Dorsolateral prefrontal cortex (tissue), 122 donors: ENCODE measurements at places on chromosomes 16 and 17.
A peak's percentile ranks its signal among the peaks of the same experiment; 100 is the strongest.

GRCh38 chr16:2912330-2913199 is 834 bp downstream of the FLYWCH1 start:
- no peak for DNase-seq

DNA sequence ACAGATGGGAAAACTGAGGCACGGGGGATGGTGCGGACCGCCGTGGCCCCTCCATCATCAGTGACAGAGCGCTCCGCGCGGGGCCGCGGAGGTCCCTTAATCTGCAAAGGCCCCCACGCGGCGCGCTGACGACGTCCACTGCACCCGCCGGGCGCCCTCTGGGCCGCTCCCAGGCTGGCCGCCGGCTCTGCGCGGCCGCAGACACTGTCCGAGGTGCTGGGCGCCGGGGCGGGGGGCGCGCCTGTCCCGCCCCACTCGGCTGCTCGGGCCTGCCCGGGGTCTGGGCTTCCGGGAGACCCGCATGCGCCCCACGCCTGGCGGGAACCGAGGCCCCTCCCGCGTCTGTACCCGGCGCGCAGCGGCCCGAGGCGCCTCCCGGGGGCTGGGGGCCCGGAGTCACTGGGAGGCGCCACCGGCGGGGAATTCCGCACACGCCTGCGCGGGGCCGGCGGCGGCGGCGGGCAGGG is 550 bp upstream of the RNF213 start:
- no peak for DNase-seq

- DNase-seq, result no peak
Measured at GRCh38 chr17:72345088-72345487, 224.3 kb downstream of the SOX9 start.

- DNase-seq, result no peak
Measured at GRCh38 chr16:28918698-28919097, 6.3 kb downstream of the RABEP2 start.

DNA sequence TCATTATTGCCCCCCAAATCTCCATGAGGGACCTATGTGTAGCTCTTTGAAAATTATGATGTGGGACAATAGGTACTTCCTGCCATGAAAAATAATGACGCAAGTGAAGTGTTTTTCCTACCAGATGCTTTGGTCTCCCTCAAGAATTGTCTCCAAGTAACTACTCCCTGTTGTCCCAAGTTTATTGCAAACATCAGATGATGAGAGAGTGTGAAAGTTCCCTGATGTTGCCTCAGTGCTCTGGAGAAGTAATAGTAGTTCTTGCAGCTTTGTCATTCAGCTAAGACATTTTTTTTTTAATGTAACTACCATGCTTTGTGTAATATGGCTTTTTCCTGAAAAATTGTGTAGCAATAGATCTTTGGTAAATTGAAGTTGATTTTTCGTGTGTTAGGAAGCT is 20.1 kb downstream of the LPCAT2 start:
- DNase-seq, result no peak

- DNase-seq, result no peak
Measured at GRCh38 chr16:50666658-50667496, 14.2 kb downstream of the SNX20 start.

DNA sequence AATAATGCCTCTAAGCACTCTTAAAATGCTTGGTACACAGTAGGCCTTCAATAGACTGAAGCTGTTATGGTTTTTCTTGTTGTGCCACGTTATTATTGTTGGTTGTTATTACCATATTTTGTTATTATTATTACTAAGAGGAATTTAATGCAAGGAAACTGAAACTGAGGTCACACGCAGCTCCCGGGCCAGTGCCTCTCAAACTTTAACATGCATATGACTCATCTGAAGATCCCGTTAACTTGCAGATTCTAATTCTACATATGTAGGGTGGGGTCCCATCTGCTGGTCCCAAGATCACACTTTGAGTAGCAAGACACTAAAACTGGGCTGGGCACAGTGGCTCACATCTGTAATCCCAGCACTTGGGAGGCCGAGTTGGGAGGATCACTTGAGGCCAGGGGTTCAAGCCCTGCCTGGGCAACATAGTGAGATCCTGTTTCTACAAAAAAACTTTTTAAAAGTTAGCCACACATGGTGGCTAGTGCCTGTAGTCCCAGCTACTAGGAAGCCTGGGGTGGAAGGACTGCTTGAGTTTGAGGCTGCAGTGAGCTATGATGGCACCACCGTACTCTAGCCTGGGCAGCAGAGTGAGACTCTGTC is 888 bp downstream of the ACSM5 start:
- no peak for DNase-seq

DNA sequence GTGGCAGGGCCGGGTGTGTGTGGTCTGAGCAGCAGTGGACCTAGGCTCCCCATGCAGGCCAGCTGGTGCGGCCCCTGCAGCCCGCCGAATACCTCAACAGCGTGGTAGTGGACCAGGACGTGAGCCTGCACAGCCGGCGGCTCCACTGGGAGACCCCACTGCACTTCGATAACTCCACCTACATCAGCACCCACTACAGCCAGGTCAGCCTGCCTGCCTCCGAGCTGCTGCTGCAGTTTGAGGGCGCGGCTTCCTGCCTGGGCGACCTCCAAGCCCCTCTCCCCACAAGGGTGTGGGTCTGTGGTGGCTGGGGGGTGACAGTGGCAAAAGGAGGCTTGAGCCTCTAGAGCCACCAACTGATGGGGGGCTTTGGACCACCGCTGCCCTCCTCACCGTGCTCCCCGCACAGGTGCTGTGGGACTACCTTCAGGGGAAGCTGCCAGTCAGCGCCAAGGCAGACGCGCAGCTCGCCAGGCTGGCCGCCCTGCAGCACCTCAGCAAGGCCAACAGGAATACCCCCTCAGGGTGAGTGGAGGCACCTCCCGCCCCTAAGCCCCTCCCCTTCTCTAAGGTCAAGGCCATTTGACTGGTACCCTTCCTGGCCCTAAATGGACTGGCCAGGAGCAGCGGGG is 8.4 kb upstream of the SMIM5 start:
- DNase-seq, result no peak

DNA sequence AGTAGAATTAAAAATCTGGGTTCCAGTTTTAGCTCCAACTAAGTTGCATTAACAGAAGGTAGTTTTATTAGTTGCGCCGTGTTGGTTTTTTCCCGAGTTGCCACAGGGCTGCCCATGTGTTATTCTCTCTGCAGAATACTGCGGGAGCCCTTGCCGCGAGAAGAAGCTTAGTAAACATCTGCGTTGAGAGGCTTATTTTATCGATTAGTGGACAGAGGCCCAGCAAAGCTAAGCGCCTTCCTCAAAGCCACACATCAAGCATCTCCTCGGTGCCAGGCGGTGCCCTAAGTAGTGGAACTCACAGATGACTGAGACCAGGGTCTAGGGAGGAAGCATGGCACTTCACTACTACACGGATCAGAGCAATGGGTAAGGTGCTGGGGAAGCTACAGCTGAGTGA is 212.3 kb upstream of the IRX5 start:
- no peak for DNase-seq

GRCh38 chr17:74573169-74573568 is 5.9 kb upstream of the CD300H start:
- DNase-seq, result no peak

DNA sequence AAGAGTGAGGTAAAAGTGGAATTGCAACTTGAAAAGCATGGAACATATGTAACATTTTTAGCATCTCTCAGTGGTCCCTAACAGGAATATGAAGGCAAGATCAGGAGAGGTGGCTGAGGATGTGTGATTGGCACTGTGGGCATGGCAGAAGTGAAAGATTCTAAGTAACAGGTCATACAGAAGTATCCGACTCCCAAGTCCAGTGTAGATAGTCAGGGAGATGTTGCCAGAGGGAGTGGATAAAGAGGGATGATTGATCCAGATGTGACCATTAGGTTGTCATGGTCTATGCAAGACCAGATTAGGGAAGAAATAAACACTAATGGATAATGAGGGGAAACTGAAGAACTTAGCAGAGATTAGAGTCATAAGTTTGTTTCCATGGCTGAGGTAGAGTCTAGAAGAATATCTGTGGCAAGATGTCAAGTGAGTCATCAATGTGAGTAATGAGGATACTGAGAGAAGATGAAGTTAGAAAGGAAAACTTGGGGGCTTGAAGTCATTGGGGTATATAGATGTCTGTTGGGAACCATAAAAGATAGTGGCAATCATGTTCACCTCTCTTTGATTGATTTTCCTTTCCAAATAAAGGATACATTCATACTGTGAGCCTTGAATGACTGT is 23.9 kb upstream of the CAPNS2 start:
- DNase-seq, result no peak

GRCh38 chr17:79968116-79968515 is 67.6 kb downstream of the TBC1D16 start:
- DNase-seq, result no peak

DNA sequence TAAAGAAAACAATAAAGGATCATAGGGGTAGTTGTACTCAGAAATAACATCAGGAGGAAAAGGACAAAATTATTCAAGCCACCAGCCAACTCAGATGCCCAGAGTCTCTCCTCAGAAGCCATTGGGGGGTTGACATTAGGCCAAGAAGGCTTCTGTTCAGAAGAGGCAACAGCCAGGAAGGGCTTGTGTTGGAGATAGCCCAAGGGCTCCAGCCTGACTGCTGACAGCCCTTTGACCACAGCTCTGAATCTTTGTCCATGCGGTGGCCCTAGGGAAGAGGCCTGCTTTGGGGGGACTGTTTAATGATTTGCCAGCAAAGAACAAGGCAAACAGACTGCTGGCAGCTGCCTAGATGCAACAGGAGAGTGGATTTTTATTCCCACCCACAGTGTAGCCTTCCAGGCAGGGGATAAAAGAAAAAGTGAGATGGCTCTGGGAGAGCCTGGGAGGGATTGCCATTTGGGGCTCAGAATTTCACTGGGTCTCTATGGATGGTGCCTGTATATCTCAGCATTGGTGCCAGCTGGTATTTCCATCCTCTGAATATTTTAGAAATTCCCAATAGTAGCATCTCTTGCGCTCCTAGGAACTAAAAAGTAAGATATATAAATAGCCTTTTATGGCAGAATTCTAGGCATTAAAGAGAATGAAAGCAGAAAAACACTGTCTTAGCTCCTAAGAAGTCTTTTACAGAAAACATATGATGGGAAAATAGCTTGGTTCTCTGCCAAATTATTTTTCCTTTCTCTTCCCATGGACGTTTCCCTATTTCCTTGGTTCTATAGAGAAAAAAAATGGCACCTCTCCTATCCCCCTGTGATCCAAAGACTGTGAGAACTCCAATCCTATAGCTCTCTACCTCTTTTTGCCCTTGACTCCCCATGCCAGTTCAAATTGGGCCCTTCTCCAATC is 29.4 kb upstream of the SUPT4H1 start:
- peak; percentile 68 for DNase-seq

GRCh38 chr17:6306820-6307219 is 128.1 kb downstream of the AIPL1 start:
- no peak for DNase-seq

DNA sequence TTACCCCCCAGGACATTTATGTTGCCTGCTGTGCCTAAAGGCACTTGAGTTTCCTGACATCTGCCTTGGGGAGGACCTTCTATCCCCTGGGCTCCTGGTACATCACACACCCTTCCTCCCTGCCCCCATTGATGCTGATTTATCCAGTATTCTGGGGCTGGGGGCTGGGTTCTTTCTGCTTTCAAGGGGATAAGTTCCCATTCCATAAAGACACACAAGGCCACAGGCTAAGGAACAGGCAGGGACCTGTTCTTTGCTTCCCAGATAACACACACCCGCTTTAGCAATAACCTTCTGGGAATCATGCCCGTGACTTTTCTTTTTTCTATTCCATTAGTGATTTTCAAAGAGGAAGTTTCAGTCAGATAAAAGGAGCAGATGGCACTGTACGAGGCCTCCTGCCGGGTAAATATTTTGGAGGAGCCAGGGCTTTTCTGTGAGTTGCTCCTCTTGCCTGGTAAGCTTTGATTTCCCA is 30.6 kb downstream of the CHD9 start:
- DNase-seq, result no peak

DNA sequence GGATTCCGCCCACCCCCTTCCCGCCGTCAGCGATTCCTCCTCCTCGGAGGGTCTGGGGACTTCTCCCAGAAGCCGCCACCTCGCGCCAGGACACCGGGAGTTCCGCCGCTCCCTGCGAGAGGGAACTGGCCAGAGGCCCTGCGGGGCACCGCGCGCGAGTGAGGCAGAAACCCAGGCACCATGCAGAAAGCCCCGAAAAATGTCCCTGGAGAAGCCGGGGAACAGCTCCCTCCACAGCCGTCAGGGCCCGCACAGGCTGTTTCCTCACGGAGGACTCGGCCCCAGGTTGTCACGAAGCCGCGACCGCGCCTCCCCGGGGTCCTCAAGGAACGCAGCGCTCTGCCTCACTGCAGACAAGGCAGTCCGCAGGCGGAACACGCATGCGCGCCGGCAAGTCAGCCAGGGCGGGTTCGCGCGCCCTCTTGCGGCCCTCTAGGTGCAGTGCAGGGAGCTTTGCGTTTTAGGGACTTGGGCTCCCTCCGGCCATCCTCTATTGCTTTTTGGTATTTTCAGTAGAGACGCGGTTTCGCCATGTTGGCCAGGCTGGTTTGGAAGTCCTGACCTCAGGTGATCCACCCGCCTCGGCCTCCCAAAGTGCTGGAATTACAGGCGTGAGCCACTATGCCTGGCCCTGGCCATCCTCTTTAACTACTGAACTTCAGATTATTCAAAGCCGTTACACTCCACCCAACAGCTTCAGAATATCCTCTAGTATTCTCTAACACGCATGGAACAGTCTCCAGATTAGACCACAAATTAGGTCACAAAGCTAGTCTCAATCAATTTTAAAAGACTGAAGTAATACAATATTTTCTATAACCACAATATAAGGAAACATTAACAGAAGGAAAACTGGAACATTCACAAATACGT is 20.3 kb upstream of the ZNF287 start:
- DNase-seq, result peak; percentile 90

- no peak for DNase-seq
Measured at GRCh38 chr17:64223931-64224629, 39.0 kb downstream of the TEX2 start.

GRCh38 chr17:143785-144281 is 6.5 kb downstream of the SCGB1C2 start:
- DNase-seq, result peak; percentile 88

- DNase-seq, result no peak
Measured at GRCh38 chr17:29007456-29007855, 1.6 kb upstream of the SEZ6 start.

DNA sequence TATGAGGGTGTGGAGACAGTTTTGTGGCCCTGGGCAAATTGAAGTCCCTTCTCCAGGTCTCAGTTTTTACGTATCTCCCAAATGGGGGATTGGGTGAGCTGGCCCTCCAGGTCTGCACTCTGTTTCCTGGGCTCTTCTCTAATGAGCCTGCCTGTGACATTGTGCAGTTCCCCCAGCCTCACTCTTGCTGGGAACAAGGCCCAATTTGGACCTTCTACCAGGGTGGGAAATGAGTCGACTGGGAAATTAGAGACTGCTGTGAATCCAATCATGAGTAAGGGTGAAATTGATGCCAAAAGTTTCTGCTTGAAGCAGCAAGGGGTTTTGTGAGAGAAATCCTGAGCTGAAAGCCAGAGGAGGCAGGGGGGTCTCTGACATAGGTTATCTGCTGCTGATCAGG is 71.5 kb upstream of the KSR1 start:
- DNase-seq, result no peak

DNA sequence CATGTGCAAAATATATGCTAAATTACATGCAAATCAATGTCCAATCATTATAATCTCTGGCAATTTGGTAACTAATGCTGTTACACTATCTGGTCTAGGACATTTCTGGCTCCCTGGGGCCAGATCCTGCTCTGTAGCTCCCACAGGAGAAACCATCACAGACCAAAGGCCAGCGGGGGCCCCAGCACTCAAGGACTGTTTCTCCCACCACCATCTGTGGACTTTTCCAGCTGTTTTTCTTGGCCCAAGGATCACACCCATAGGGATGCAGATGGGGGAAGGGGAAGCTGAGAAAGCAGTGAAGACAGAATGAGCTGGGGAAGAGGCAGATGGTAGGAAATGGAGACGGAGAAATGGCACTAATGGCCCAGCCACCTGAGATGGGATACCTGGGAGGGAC is at the start of gene HIGD1B:
TSS of gene HIGD1B (plus strand) at position 298 of the 400 bp plus-strand sequence. CDS start 270 bp downstream, outside the sequence.
- DNase-seq, result no peak
